ENCODE measurements at places on chromosomes 6 and 20.

DNA sequence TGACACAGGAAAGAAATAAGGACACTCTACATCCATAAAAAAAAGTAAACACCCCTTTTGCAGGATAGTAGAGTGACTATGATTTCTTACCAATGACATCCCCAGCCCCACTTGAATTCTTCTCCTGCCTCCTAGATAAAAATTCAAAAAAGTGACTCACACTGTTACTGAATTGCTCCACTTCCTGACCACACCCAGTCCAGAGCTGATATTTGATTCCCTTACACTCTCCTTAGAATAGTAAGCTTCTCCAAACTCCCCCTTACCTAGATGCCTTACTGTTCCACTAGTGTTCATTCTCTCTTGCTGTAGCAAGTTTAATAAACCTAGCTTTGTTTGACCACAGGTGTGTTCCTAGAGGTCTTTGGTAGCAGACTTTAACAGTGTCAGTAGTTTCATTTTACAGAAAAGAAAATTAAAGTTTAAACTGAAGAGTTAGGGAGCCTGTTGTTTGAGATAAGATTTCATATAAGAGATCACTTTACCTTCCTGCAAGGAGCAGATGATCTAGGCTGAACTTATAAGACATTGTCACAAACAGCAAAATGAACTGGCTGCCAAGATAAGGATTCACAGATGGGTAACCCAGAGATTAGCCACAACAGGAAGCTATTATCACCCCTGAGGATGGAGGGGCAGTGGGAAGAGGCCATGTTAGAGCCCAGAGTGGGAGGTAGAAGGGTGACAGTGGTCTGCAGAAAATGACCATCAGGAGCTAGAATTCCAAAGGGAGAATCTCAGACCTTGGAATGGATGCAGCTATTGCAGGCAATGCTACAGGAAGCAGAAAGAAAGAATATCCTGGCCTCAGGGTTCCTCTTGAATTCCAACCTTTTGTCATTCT, 28.4 kb upstream of the BTN3A2 start:
- DNase-seq: peak; percentile 76

- DNase-seq: no peak
Observed at GRCh38 chr6:73679009-73679408, 17.0 kb upstream of the CD109 start.

GRCh38 chr6:85923013-85923430, 280.3 kb upstream of the SYNCRIP start:
- DNase-seq: peak; percentile 10

- no peak for DNase-seq
Observed at GRCh38 chr20:8635048-8635572, 433.8 kb upstream of the PLCB4 start.

GRCh38 chr6:111278731-111279130, 191.4 kb downstream of the SLC16A10 start:
- no peak for DNase-seq

DNA sequence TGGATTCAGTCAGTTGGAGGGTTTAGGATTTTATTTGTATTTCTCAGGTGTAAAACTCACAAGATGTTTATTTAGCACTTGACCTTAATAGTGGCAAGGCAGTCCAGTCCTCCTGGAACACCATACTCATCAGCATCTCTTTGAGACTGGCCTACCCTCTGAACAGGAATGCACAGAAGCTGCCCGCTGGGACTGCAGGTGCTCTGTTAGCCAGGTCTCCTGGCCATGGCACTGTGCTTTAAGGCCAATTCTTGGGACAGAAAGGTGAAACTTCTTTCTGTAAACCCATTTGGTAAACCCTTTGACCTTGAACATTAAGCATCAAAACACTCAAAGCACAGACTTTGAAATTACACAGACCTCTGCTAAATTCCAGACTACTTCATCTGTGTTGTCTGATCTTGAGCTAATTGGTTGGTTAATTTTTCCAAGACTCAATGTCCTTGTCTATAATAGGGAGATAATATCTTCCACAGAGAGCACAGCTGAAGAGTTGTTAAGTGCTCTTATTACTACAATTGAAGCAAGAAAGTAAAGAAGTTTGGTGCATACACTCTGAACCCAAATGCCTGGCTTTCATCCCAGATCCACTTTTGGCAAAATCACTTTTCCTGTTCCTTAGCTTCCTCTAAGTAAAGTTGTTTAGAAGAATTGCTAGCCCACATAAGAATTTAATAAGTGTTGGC, 54.9 kb upstream of the NT5E start:
- no peak for DNase-seq

GRCh38 chr6:85472744-85473143, 22.9 kb downstream of the NT5E start:
- DNase-seq: peak; percentile 70

- DNase-seq: no peak
Observed at GRCh38 chr6:25866011-25866410, 8.0 kb downstream of the SLC17A3 start.

DNA sequence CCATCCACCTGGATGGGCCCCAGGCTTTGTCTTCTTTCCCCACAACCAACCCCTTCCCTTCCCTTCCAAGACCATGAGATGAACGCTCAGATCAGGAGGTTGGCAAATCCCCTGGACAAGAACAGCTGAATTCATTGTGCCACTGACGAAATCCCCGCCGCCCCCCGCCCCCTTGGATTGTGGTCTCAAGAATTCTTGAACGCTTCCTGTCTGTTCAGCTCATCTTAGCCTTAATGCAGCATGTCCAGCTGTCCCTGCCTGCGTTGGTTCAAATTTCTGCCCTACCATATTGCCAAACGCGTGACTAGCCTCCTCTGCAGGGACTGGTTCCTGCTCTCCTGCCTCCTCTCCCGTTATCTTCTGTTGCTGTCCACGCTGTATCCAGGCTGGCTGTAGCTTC, 133.2 kb downstream of the CDH4 start:
- no peak for DNase-seq

- peak; percentile 19 for DNase-seq
Observed at GRCh38 chr6:108544606-108545005, 16.1 kb upstream of the FOXO3 start.

- DNase-seq: no peak
Observed at GRCh38 chr6:73393278-73393677, 1.4 kb upstream of the DDX43 start.

- peak; percentile 92 for DNase-seq
Observed at GRCh38 chr6:144912474-144912873, 627.3 kb downstream of the UTRN start.

DNA sequence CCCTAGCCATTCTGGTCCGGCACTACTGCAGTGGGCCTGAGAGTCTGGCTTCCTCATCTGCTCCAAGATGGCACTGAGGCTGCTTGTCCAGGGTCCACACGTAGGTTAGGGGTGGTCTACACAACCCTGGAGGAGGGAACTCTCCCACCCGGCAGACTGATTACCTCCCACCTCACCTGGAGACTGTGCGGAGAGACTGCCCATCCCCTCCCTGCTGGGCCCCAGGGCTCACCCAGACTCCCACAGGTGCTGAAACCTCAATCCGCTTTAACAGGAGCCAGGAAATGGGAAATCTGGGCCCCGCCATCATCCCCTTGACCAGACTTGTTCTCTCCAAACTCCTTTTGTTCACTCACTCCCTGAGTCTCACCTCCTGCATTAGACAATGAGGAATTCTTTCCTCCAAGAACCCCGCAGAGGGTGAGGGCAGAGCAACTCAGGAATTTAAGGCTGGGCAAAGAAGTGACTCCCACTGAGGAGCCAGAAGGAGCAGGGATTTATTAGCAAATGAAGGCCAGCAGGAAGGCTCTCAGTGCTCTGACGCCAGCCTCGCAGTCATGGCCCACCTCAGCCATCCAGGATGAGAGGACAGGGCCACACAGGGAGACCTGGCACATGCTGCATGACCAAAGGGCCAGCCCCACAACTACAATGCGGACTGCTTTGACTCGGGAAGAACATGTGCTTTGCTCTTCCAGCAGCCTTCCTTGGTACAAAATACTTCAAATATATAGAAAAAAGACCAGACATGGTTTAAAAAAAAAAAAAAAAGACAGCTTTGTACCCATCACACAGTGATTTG, 53.0 kb downstream of the CDK5RAP1 start:
- no peak for DNase-seq

GRCh38 chr6:27517928-27518787, 45.3 kb upstream of the ZNF184 start:
- no peak for DNase-seq

- peak; percentile 47 for DNase-seq
Observed at GRCh38 chr6:7770111-7770510, 44.2 kb downstream of the BMP6 start.

GRCh38 chr6:30749554-30750378, 5.4 kb upstream of the IER3 start:
- no peak for DNase-seq

- DNase-seq: peak; percentile 97
Observed at GRCh38 chr6:52538901-52539354, 37.9 kb downstream of the TRAM2 start.

GRCh38 chr6:125151700-125152099, 1.9 kb upstream of the TPD52L1 start:
- no peak for DNase-seq

- DNase-seq: no peak
Observed at GRCh38 chr6:4658486-4658885, 117.7 kb upstream of the CDYL start.
